ENCODE measurements at places on chromosomes 12 and 14. TPM values are rescaled to one million over a fixed set of nuclear protein-coding genes. Genes with fewer than 3 reads are reported as not detected.

The LDHB gene
- total RNA-seq: 1,120 TPM

The PLBD2 gene
- total RNA-seq: 56.9 TPM

The CAMKK2 gene
- 14.4 TPM for total RNA-seq

The PPP1R1A gene
- total RNA-seq: not detected

The SNAPC1 gene
- total RNA-seq: 10.2 TPM

The IL26 gene
- not detected for total RNA-seq

The RTN1 gene
- 0.12 TPM for total RNA-seq

The TAMALIN gene
- 13.0 TPM for total RNA-seq

The NANOG gene
- total RNA-seq: not detected

The ACVRL1 gene
- 12.5 TPM for total RNA-seq

The RHNO1 gene
- total RNA-seq: 20.6 TPM

The POTEM gene
- total RNA-seq: not detected

The PTPRR gene
- 2.2 TPM for total RNA-seq

The SDR39U1 gene
- total RNA-seq: 11.6 TPM

The TMPRSS12 gene
- total RNA-seq: not detected
